ENCODE measurements at places on chromosomes 3 and 15.

DNA sequence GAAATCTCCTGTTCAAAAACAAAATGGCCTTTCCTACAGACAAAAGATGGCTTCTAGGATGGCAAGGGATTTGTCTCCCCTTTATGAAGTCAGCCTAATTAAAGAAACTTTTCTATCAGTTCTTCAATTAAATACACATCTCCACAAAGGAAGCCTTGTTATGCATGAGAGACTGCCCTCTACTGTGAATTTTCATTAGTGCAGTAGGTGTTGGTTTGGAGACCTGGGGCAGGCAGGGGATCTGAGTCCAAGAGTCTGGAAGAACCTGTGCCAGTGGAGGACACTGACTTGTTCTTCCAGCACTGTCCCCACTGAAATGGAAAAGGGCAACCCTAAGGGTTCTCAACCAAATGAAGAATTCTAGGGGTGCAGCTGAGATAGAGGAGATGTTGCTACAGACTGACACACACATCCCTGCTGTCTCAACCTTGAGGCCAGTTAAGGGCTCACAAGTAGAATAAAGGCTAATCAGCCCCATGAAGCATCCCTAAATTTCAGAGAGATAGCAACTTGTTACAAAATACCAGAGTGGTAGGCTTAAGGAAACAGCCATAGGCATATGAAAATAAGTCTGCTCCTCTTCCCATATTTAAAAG is 174.0 kb upstream of the PRICKLE2 start:
- DNase-seq, result peak; percentile 5

GRCh38 chr3:177371888-177372287 is 174.6 kb upstream of the TBL1XR1 start:
- no peak for DNase-seq

- no peak for DNase-seq
Measured at GRCh38 chr3:195110647-195111318, 160.2 kb downstream of the XXYLT1 start.

- DNase-seq, result no peak
Measured at GRCh38 chr15:58760385-58761009, 10.6 kb upstream of the MINDY2 start.

GRCh38 chr15:67564968-67565345 is 22.5 kb downstream of the MAP2K5 start:
- DNase-seq, result no peak

GRCh38 chr3:51669241-51670052 is 1.6 kb upstream of the TEX264 start:
- DNase-seq, result peak; percentile 79

- DNase-seq, result no peak
Measured at GRCh38 chr3:169104972-169105371, 558.5 kb downstream of the MECOM start.

DNA sequence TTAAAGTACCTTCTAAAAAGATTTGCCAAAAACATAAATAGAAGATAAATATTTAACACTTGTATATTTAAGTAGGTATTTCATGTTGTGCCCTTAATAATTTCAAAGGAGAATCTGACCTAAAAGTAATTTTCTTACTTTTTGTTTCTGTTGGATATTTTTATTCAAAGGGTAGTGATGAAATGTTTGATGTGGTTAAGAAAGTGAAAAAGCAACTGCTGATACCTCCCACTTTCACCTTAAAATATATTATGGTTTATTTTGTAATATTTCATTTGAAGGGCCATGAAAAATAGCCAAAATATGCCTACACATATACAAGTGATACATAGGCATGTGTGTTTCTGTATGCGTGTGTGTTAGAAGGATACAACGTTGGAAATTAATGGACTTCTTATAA is 5.8 kb upstream of the SLITRK3 start:
- DNase-seq, result no peak

- DNase-seq, result no peak
Measured at GRCh38 chr3:190302212-190302867, 19.9 kb downstream of the CLDN1 start.

DNA sequence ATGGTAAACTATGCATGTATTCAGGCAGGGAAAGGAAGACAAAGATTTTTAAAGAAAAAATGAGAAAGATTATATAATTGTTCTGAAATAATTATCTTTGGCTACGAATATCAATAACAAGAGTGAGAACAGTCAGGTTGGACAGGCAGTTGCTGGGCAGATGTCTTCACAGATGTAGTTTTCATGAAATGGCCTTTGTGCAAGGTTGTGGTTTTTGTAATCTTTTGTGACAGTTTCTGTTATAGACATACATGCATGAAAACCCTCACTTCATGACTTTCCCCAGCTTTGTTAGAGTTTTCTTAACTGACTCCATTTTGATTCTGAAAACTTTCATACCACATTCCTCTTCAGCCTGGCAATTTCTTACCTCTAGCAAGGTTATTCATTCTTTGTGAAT is 34.9 kb upstream of the SLC25A36 start:
- DNase-seq, result no peak

All from HuH-7 (cell line).